ENCODE measurements at places on chromosomes 5 and 9.

GRCh38 chr9:34559624-34560455 is 29.7 kb downstream of the CNTFR start:
- no peak for DNase-seq

- no peak for DNase-seq
These were observed 23.1 kb downstream of the FGFR4 start for GRCh38 chr5:177109810-177110209.

DNA sequence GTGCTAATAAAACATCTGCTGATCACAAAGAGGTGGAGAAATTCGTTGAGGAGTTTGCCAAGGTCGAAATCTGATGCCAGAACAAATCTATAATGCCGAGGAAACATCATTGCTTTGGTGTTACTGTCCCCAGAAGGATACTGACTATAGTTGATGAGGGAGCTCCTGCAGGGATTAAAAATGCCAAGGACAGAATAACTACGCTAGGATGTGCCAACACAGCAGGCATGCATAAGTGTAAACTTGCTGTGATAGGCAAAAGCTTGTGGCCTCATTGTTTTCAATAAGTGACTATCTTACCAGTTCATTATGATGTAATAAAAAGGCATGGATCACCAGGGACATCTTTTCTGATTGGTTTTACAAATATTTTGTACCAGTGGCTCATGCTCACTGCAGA is 66.8 kb upstream of the ADCY2 start:
- no peak for DNase-seq

- no peak for DNase-seq
These were observed 39.0 kb downstream of the ZFR start for GRCh38 chr5:32405507-32405906.

DNA sequence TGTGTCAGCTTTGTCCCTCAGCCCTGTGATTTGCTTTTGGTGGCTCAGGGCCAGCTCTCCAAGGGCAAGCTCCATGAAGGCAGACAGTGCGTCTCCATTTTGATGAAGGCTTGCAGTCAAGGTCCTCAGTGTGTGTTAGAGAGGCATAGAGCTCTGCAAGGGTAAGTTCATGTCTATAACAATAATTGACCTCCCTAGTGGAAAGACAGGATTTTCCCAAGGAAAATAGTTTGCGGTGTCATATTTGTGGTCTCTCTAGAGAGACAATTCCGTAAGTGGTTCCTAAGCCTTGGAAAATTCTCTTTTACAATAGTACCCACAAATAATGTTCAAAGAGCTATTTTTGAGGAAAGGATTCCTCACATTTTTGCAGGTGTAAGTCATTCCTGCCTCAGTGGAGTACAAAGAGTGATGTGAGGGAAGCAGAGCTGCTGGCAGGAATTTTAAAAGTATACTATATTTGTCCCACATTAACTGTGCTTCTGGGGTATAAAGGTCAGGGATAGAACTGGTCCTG is 40.2 kb downstream of the SLC1A3 start:
- no peak for DNase-seq

DNA sequence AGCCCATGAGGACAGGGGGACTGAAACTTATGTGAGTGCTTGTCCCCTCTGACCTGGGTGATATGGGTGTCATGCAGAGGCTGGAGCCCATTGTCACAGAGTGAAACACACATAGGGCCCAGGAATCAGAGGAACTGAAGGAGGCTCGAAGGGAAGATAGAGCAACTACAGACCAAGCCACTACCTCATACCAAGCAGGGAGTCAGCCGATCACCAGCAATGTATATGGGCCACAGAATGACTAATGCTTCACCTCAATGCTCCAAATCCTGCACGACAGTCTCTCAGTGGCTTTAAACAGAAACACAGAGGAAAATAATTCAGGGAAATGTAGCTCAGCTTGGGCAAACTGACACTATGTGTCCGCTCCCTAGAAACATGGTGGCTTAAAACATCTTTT is 8.9 kb upstream of the FBXW11 start:
- DNase-seq, result no peak

Data from CD14-positive monocyte (primary cell).